ENCODE measurements at places on chromosomes 13 and 19. TPM values are rescaled to one million over a fixed set of nuclear protein-coding genes. Genes with fewer than 3 reads are reported as not detected.

The PSG1 gene
- 0.23 TPM for total RNA-seq

The PNMA8B gene
- total RNA-seq: 0.02 TPM

The RAP2A gene
- total RNA-seq: 6.4 TPM

The CNN2 gene
- total RNA-seq: 117 TPM

The NPAS1 gene
- 5.8 TPM for total RNA-seq

The ZNF568 gene
- 0.84 TPM for total RNA-seq

The PTH2 gene
- not detected for total RNA-seq

The CCL25 gene
- total RNA-seq: not detected

The NLRP4 gene
- total RNA-seq: not detected

The CEACAM20 gene
- 0.06 TPM for total RNA-seq

The KIR2DL3 gene
- not detected for total RNA-seq

The F10 gene
- not detected for total RNA-seq

The PRDX2 gene
- total RNA-seq: 0.59 TPM

The CARS2 gene
- total RNA-seq: 56.5 TPM

All from A549 treated with dexamethasone at 1 μM for 4 hours (cell line).